ENCODE measurements at places on chromosomes 1 and 21. TPM values are rescaled to one million over a fixed set of nuclear protein-coding genes. Genes with fewer than 3 reads are reported as not detected.

ZNF695 gene
- 1.8 TPM for total RNA-seq

FOXD2 gene
- total RNA-seq = under 0.01 TPM

ZBTB8OS gene
- 19.8 TPM for total RNA-seq

RUNX3 gene
- total RNA-seq = not detected

ACTA1 gene
- total RNA-seq = not detected

TMEM61 gene
- not detected for total RNA-seq

PGBD5 gene
- total RNA-seq = not detected

PCP4 gene
- total RNA-seq = not detected

CLIC6 gene
- total RNA-seq = 0.73 TPM

SELE gene
- total RNA-seq = not detected

ZYG11A gene
- total RNA-seq = 0.78 TPM

Measured in subcutaneous preadipocyte (primary cell).